Lower lobe of right lung (tissue), 2 donors: ENCODE measurements at places on chromosomes 11 and 22.

GRCh38 chr22:38257650-38258250 is 15.1 kb downstream of the TMEM184B start:
- H3K4me1 ChIP-seq, result peaks cover 64% of the 10 kb centered on the region
- H3K4me3 ChIP-seq, result no peak overlapping the region
- no peaks in the 10 kb centered on the region for H3K27me3 ChIP-seq
- peak overlapping the region; percentile 80 for H3K27ac ChIP-seq
- DNase-seq, result no peak
- H3K36me3 ChIP-seq, result no peaks in the 10 kb centered on the region

- peaks cover 7% of the 10 kb centered on the region for H3K4me1 ChIP-seq
- H3K27me3 ChIP-seq, result no peaks in the 10 kb centered on the region
- no peak for DNase-seq
These were observed 42.6 kb downstream of the TEAD1 start for GRCh38 chr11:12716816-12717215.

- DNase-seq, result no peak
- H3K36me3 ChIP-seq, result no peaks in the 10 kb centered on the region
- no peak overlapping the region for H3K27ac ChIP-seq
- no peaks in the 10 kb centered on the region for H3K27me3 ChIP-seq
- no peak overlapping the region for H3K4me3 ChIP-seq
These were observed 94.8 kb downstream of the CTTN start for GRCh38 chr11:70493089-70493474.

GRCh38 chr11:112226831-112227401 is 688 bp downstream of the PTS start:
- peaks cover 30% of the 10 kb centered on the region for H3K36me3 ChIP-seq
- peak overlapping the region; percentile 69 for H3K4me3 ChIP-seq
- no peaks in the 10 kb centered on the region for H3K27me3 ChIP-seq
- H3K4me1 ChIP-seq, result peaks cover 11% of the 10 kb centered on the region
